Glomerular endothelial cell (primary cell): ENCODE measurements at places on chromosomes 16 and 17.

DNA sequence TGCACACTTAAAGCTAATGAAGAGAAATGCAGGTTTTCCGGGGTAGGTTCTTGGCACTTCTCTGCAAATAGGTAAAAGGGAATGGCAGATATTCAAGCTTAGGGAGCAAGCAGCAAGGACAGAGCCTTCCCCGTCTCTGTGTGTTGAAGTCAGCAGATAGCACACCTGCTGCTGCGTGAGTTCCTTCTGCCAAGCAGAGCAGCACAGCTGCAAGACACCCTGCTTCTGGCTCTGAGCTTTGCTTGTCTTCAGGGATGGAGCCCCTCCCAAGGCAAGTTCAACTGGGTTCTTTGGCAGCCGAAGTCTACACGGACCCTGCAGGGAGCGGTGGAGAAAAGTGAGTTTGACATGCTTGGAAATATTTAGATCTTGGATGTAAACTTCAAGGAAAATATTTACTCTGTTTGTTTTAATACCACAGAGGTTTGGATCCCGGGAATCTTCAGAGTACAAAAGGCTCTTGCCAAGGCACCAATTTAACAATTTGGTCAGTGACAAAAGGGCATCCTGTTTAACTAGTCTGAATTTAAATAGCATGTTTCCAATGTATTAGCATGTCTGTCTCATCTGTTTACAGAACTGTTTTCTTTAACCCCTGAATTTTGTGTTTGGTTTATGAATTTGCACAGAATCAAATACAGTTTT lies 113.4 kb upstream of the KCNJ16 start:
- DNase-seq: no peak

DNA sequence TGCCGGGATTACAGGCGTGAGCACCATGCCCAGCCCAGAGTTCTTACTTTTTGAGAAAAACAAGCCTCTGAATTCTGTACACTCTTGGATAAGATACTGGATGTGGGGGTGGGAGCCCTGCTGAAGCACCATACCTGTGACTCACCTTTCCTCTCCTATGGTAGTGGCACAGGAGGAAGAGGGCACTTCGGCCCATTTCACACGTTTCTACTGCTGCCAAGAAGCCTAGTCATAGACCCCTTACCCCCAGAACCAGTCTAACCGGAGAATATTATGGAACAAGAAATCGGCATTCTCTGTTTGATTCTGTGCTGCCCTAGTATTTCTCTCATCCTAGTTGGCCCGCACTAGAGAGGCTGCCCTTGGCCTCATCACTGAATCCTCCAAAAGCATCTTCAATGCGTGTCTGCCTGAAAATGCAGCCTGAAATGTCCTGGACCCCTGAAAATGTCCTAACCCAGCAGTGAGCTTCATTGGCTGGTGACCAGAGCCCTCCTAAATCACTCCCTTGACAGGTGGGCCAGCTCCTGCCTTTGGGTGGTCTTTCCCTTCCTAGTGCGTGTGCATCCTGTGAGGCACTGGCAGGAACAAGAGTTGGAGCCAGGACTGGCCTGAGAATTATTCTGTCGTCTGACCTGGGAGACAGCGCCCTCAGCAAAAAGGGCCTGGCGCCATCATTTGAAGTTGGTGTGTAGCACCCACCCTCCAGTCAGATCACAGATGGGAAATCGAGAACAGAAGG lies 37.9 kb downstream of the NDEL1 start:
- DNase-seq: no peak

DNA sequence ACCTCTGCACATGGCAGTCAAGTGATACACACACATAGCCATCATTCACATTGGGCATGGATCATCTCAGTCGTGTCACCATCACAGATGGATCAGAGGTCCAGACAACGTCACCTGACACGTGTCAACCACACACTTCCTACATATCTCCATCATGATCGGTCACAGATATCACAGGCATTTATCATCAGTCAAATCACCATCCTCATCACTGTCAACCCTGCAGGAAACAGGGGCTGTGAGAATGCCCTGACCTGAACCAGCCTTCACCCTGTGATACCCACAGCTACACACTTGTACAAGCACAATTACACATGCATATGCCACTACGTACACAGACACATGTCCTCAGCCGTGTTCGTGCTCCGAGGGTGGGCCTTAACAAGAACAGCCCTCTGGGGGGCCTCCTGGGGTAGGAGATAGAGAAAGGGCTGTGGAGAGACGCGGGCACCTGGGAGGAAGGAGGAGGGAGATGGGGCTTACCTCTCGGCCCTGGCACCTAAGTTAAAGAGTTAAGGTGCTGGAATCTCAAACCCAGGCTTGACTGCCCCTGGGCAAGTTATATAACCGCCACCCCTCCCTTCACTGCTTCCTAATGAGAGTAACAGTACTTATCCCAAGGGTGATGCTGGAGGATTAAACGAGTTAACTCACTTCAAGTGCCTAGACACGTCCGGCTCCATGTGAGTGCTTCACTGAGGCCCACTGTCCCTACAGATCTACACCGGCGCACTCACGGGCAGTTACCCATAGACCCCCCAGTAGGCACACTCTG lies 1.1 kb downstream of the SLC12A4 start:
- DNase-seq: no peak

DNA sequence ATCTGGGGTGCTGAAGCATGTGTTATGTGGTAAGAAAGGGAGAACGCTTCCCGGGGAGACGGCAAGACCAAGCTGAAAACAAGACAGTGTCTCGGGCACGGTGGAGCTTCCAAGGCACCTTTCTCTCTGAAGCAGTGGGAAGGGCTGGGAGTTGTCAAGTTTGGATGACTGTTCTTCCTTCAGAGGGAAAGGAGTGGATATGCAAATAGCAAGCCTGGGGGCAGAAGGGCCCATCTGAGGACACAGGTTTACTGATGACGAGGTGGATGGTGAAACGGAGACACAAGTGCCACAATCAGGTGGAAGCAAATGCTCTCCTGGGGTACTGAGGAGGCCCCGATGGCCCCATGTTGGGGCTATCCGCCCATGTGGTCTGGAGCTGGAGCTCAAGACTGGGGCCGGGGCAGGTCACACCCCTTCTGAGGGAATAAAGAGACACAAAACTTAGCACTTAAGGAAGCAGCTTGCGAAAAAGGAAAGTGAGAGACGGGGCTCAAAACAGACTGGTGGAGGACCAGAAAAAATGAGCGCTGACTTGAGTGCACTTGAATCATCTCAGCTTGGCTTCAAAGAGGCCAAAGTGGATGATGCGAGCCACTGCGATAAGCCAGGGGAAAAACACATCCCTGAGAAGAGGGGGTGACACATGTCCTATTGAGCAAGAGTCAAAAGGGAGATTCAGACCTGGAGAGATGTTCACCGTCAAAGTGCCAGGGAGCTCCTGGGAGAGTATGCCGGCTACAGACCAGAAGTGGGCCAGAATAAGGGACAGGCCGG lies 34.8 kb upstream of the MTSS2 start:
- DNase-seq: no peak

- DNase-seq: no peak
Observed at GRCh38 chr17:34276826-34277225, 6.8 kb downstream of the CCL7 start.

- DNase-seq: no peak
Observed at GRCh38 chr16:6771956-6772355, 560.7 kb upstream of the RBFOX1 start.

- DNase-seq: no peak
Observed at GRCh38 chr17:47210779-47211178, 1.6 kb downstream of the MYL4 start.

DNA sequence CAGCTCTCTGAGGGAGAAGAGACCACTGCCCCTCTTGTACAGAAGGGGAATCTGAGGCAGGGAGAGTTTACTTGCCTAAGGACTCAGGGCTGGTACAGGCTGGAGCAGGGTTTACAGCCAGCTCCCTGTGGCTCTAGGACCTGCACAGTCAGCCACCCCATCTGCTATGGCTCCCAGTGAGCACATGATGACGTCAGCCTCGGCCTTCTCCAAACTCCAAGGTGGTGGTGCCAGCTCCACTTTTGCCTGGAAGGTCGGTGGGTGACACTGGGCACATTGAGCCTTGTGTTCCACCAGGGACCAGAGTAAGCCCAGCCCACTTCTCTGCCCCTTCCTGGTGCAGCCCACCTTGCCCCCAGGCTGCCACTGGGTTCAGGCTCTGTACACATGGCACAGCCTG lies 202.2 kb downstream of the ENGASE start:
- no peak for DNase-seq

DNA sequence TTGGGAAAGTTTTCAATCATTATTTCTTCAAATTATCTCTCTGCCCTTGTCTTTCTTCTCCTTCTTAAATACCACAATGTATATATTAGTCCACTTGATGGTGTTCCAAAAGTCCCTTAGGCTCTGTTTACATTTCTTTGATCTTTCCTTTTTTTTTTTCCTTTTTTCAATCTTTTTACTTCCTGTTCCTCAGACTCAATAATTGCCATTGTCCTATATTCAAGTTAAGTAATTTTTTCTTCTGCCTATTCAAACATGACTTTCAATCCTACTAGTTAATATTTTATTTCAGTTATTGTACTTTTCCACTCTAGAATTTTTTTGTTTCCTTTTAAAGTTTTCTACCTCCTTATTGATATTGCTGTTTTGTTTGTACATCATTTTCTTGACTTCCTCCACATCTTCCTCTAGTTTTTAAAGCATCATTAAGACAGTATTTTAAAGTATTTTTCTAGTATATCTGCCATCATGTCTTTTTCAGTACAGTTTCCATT lies 15.8 kb upstream of the UQCRC2 start:
- DNase-seq: no peak

GRCh38 chr17:72978593-72979218 lies 113.8 kb downstream of the SLC39A11 start:
- no peak for DNase-seq

- no peak for DNase-seq
Observed at GRCh38 chr17:58706351-58707140, 14.1 kb downstream of the RAD51C start.

- peak; percentile 55 for DNase-seq
Observed at GRCh38 chr17:39402244-39402889, 941 bp upstream of the FBXL20 start.

GRCh38 chr16:52453644-52454043 lies 93.3 kb downstream of the TOX3 start:
- no peak for DNase-seq

GRCh38 chr16:47983999-47984580 lies 171.7 kb downstream of the ABCC12 start:
- DNase-seq: no peak

DNA sequence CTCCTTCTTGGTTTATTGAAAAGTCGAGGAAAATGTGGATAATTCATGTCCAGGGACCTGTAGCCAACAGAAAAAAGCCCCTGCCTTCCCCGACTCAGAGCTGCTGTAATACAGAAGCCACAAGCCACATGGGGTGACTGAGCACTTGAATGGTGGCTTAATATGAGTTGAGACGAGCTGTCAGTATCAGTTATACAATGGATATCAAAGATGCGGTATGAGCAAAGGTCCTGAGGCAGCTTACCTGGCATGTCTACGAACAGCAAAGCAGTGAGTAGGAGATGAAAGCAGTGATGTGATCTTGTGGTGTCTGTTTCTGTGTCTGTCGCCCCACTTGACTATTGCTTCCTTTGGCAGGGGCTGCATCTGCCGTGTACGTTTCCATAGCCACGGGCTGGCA lies 12.2 kb upstream of the RMI2 start:
- DNase-seq: no peak

GRCh38 chr17:4978726-4979125 lies 8.7 kb downstream of the CAMTA2 start:
- no peak for DNase-seq

DNA sequence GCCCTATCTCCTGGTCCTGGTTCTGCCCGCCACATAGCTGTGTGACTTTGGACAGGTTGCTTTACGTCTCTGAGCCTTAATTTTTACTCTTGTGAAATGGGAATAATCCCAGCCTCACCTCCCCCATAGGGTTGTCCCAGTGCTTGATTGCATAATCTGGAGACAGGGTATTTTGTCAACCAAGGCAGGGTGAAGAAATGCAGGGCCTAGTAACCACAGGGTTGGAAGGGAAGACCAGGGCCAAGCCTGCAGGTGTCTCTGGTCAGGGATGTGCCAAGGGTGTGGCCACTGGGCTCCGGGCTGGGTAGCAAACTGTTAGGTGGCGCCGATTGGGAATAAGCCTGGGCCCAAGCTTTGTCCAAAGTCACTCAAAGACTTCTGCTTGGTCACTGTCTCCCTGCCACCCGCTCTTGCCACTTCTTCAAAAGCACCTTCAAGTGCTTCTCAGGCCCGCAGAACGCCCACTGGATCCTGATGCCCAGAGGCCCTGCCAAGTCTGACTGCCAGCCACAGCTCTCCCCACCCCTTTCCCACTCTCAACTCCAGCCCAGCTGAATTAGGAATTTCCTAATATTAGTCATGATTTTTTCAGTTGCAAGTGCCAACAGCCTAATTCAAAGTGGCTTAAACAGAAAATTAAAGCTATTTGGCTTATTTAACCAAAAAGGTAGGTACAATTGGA lies 20.6 kb upstream of the COL1A1 start:
- no peak for DNase-seq

DNA sequence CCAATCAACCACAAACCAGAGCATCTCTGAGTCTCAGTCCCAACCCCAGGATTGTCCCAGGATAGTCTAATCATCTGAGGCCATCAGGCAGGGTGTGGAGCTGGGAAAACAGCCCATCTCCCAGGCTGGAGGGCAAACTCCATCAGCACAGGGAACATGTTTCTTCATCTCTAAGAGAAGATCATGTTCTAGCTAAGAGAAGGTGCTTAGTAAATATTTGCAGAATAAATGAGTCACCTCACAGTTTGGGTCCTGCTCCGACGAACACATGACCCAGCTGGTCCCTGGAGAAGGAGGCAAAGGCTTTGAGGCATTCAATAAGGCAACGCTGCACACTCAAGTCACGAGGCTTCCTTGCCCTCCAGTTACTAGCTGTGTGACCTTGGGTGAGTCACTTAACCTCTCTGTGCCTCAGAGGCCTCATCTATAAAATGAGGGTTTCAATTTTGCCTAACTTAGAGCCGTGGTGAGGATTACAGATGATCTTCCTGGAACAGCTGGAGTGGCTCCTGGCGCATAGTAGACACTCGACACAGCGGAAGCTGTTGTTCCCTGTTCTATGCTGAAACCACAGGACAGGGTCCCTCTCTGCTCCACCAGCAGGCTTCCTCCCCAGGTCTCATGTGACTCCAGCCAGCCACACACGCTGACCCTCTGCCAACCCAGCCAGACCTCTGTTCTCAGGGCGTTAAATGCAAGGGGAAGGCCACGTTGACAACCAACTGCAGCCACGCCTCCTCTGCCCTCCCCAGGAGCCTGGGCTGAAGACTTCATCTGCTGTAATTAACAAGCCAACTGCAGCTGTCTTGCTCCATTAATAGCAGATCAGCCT lies 10.3 kb upstream of the RPL38 start:
- DNase-seq: no peak
